ENCODE measurements at places on chromosomes 7 and 10. TPM values are rescaled to one million over a fixed set of nuclear protein-coding genes. Genes with fewer than 3 reads are reported as not detected.

Gene ZNF736
- total RNA-seq: not detected

Gene PCGF5
- 44.6 TPM for total RNA-seq

Gene TBX20
- 2.9 TPM for total RNA-seq

Gene SH2D4B
- not detected for total RNA-seq

Gene ABCB4
- not detected for total RNA-seq

Gene DDC
- 1.2 TPM for total RNA-seq

Gene OR2A42
- not detected for total RNA-seq

Gene NXPH1
- total RNA-seq: not detected

Gene BEND7
- total RNA-seq: 9.5 TPM

Gene HOXA5
- 3.2 TPM for total RNA-seq

Gene NPFFR1
- not detected for total RNA-seq

Gene EBF3
- total RNA-seq: 0.20 TPM

Gene WEE2
- not detected for total RNA-seq
